ENCODE measurements at places on chromosomes 2 and 18.
A peak's percentile ranks its signal among the peaks of the same experiment; 100 is the strongest.

DNA sequence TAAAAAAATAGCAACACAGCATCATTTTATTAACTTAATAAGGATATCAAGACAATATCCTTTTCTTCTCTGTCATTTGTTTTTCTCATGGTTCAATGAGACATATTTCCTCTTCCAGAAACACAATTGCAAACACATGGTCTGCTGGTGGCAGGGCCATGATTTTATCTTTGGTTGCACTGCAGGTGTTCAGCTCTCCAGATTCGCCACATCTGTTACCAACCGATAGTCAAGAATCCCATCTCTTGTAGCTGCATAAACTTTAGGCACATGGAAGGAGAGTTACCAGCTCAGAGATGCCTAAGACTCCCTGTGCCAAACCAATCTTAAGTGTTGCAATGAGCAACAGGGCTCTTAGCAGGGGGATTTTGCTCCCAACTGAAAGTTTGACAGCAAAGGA lies 1303.2 kb upstream of the CELF4 start:
- DNase-seq, result no peak

GRCh38 chr2:168426861-168427260 lies 29.2 kb upstream of the CERS6 start:
- DNase-seq, result no peak

DNA sequence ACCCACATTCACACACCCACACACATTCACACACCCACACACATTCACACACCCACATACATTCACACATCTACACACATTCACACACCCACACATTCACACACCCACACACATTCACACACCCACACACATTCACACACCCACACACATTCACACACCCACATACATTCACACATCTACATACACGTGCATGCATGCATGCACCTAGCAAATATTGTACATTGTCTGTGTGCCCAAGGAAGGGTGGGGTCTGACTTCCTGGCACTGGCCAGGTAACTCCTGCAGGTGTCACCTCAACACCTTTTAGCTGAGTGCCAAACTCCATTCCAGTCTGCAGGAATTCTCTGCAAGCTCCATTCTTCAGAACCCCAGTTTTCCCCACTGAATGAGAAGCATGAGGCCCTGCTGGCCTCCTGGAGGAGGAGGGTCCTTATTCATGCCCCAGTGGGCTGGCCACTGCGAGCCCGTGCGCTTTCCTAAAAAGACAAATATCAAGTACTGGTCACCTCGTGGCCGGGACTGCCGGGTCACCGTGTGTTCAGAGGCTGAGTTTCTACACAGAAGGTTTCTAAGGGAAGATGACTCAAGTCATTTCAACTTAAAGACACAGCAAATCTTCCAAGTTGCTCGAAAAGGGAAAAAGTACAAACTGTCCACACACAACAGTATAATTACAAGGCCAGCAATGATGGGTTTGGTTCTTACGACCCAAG lies 131.5 kb downstream of the HDAC4 start:
- DNase-seq, result no peak

DNA sequence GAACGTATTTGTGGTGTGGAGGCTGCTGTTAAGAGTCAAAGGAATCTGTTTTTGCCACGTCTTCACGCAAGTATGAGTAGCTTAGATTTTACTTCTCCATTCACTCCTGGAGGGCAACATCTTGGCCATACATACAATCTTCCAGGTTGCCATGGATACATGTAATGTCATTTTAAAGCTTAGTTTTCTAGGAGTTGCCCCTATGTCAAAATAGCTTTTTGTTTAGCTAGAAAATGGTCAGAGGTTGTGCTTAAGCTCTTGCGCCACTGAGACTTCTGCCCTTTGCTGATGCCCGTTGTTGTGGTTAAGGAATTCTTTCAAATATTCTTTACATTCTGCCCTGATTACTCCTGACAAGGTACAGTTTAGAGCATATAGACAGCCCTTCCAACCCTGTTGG lies 245.4 kb upstream of the TFPI start:
- DNase-seq, result no peak

GRCh38 chr2:201444746-201445465 lies 6.4 kb downstream of the TRAK2 start:
- no peak for DNase-seq

DNA sequence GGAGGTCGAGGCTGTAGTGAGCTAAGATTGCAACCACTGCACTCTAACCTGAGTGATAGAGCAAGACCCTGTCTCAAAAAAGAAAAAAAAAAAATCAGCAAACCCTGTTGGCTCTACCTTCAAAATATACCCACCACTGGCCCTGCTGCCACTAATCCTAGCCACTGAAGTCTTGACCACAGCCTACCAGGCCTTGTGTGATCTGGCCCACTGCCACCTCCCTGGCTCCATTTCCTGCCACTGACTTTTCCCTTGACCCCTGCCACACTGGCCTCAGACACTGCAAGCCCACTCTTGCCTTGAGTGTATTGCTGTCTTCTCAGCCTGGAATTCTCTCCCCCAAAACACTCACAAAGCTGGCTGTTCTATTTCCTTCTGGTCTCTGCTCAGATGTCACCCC lies 33.7 kb downstream of the SH2D6 start:
- DNase-seq, result no peak

DNA sequence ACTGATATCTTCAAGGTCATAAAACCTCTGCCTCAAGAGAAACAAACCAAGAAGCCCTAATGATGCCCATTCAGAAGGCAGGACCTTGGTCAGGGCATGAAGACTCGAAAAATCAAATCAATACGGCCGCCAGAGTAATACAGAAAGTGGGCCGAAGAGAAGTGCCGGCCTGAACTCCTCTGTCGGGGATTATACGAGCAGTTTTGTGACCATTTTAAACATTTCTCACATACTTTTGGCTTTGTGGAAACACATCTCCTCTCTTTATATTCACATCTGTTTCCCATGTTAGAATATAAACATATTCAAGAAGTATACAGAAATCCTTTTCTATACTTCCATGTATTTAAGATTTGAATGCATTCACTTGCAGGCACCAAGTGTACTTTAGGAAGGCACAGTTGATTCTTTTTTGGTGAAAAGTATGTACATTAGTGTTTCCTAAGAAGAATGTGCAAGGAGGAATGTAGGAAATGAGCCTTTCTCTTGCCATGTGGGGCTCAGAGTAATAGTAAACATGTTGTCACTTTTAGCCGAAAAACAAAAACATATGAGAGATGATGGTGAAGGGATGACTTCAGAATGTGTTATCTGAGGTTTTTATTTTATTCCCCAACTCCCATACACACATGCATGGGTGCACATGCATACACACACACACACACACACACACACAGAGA lies 707.9 kb upstream of the ID2 start:
- no peak for DNase-seq

GRCh38 chr18:42229211-42230210 lies 274.5 kb downstream of the PIK3C3 start:
- no peak for DNase-seq

DNA sequence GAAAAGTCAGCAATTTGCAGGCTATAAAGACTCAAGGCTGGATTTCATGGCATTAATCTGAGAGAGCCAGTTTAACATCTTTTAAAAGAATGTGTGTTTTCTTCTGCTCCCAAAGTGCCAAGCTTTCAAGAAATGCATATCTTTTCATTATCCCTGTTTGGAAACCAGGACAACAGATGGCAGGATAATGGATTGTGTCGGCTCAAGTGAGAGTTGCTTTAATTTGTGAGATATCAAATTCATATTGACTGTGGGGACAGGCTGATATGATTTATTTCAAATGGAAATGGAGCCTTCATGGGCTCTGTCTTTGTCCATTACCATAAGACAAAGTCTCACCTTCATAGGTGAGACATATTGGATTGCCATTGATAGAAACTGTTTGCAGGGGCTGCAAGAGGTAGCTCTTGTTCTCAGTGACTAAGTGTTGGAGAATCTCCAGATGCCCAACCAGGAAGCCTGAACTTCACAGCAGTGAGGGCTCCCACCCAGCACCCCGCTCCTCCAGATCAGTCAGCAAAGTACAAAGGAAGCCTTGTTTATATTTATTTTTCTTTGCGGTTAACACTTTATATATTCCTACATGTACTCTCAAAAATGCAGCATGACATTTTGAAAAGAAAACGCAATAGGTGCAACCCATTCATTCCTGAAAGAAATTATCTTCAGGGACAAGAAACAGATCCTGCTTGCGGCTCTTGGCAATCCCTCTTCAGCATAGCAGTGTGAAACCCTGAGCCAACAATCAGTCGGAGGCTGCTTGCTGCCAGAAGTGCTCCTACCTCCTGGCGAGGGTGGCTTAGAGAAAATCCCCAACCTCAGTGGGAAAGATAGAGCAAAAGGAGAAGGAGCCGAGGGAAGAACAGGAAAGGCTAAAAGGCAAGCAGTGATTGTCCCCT lies 65.8 kb upstream of the ATL2 start:
- no peak for DNase-seq

DNA sequence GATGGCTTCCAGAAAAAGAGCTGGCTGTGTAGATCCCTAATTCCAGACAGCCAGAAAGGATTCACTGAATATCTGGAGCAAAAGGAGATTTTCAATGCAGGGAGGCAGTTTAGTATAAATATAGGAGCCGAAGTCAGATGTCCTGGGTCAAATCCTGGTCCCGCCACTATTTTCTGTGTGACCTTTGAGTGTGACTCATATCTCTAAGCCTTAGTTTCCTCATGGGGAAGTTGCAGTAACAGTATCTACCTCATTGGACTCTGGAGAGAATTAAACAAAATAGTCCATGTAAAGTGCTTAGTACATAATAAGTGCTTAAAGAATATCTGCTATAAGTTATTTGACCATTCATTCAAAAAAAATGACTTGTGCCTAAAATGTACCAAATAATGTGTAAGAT lies 52.1 kb upstream of the ITGA6 start:
- DNase-seq, result peak; percentile 64

GRCh38 chr2:43699761-43700160 lies 23.5 kb upstream of the C1GALT1C1L start:
- no peak for DNase-seq

- DNase-seq, result no peak
Measured at GRCh38 chr2:19736191-19736831, 165.5 kb downstream of the TTC32 start.

DNA sequence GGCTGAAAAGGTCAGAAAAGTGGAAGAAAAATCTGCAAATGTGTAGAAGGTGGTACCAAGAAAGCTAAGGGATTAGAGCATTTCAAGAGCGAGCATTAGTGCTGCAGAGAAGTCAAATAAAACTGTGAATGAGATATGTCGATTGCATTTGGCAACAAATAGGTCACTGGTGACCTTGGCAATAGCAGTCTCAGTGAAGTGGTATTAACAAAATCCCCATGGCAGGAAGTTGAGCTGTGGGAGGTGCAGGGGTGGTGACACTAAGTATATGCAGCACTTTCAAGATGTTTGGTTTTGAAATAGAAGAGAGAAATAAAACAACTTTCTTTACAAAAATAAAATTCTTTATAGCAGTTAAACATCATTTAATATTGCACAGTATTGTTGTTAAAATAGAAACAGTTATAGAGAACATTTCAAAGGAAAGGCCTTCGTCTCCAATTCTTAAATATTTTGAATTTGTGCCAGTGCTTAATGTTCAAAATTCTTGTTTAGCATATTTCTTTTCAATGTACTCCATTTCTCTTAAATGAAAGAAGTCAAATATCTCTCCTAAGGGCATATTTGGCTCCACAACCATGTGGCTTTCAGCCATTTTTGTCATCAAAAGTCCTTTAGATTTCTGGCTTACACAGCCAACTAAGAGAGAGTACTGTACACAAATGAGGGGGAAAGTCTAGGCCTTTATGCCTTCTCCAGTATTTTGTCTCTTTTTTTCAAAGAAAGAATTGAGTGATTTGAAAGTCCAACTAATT lies 443.0 kb upstream of the MMADHC start:
- DNase-seq, result no peak

DNA sequence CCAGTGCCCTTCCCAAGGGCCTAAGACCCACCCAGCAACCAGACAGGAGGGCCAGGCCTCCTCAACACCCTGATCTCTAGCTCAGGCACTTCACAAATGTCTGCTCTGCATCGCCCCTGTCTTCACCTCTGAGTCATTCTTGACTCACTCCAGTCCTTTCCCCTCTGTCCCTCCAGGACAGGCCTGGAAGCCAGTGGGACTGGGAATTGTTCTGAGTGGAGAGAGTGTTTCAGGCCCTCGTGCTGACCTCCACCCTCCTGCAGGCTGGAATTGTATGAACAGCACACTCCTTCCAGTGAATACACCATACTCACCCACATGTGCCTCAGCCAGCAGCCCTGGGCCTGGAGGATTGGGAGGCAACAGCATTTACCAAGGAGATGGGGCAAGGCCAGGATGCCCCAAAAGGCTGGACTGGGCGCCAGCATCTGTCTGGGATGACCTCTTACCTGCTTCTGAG lies 304.2 kb downstream of the CYP26B1 start:
- DNase-seq, result peak; percentile 55

GRCh38 chr18:388200-388599 lies 112.3 kb downstream of the COLEC12 start:
- no peak for DNase-seq

DNA sequence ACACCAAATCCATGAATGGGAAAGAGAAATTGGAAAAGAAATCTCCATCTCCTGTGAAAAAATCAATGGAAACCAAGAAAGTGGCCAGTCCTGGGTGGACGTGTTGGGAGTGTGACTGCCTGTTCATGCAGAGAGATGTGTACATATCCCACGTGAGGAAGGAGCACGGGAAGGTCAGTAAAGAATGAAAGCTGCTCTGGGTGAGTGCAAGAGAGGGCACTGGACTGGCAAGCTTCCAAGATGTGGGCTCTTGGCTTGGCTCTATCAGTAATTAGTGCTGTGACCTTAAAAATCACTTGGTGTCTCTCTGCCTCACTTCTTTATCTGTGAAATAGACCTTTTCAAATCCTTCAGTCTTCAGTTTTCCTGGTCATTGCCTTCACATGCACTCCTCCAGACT lies 89.0 kb downstream of the ZNF532 start:
- no peak for DNase-seq

DNA sequence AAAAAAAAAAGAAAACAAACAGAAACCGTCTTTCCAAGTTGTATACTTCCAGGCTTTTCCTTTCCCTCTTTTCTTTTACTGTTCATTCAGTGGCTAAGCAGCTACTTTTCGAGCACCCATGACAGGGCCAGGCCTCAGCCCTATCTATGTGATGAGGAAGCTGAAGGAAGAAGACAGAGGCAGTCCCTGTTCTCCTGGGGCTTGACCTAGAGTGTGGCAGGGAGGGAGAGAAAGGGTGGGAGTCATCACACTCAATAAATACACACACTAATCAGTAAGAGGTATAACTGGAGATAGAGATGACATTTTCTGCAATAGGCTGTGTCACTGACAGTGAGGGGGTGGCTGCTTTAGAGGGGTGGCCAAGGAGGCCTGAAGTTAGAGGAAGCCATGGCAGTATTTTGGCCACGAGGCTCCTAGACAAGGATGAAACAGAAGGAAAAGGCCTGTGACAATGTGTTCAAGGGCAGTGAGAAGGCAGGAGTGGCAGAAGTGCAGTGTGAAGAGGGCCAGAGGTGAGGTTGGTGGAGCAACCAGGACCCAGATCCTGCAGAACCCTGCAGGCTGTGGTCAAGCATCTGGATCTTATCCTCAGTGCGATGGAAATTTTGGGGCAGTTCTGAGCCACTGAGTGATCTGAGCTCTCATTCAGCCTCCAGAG lies 131.8 kb upstream of the TTC39C start:
- no peak for DNase-seq

GRCh38 chr2:2764001-2764355 lies 432.9 kb upstream of the MYT1L start:
- no peak for DNase-seq

GRCh38 chr2:85253890-85254289 lies 73.9 kb downstream of the TGOLN2 start:
- DNase-seq, result no peak

- DNase-seq, result peak; percentile 6
Measured at GRCh38 chr2:187037310-187037709, 188.3 kb upstream of the ZSWIM2 start.

- no peak for DNase-seq
Measured at GRCh38 chr2:234130777-234131181, 80.3 kb downstream of the SPP2 start.

GRCh38 chr2:79860228-79861058 lies 347.6 kb downstream of the CTNNA2 start:
- no peak for DNase-seq
